Activated CD4-positive, alpha-beta T cell treated with anti-CD3 and anti-CD28 coated beads, Interleukin-2, amount 50 U/mL, for 24 hours (primary cell): ENCODE measurements at places on chromosomes 7 and 10.

DNA sequence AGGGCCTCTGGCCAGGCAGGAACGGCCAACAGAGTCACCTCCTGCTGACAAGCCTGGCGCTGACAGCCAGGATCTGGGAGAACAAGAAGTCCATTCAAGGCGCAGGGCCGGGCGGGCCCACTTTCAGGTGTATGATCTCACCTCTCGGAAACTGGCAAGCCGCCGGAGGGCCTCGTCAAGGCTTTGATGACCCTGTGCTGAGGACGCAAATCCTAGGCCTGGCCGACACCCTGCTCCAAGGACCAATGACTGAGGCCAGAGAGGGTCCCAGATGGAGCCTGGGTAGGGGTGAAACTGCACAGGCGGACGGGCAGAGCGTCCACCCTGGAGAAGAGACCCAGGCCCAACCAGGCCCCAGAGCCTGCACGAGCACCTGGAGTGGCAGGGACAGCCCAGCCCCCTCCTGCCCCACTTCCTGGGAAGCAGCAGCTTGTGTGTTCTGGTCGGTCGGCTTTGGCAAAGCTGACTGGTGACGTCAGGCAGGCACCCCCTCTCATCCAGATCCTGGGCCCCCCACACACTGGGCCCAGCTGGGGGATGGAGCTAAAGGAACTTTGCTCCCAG lies 30.6 kb downstream of the MYL10 start:
- no peak for DNase-seq

- no peak for DNase-seq
These were observed 16.4 kb downstream of the OAT start for GRCh38 chr10:124402273-124402672.

- DNase-seq: no peak
These were observed 9.6 kb upstream of the AGR3 start for GRCh38 chr7:16891338-16891737.

DNA sequence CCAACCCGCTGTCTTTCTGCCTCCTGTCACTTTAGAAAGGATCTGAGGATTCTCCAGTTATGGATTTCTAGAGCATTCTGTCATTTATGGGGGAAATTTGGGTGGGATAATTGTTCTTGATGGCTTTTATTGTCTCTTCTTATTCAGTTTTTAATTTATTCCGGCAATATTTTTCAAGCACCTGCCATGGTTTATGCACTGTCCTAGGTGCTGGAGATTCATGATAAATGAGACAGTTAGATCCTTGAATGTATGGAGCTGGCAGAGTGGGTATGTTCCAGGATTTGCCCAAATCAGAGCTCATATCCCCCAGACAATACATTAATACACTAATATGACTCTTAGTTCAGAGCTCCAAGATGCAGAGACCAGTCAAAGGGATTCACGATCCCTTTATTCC lies 146.8 kb upstream of the PRKCQ start:
- no peak for DNase-seq

GRCh38 chr7:57199252-57199651 lies 67.0 kb upstream of the ZNF479 start:
- DNase-seq: no peak

GRCh38 chr7:2944739-2945138 lies 98.9 kb downstream of the CARD11 start:
- DNase-seq: no peak

- no peak for DNase-seq
These were observed 20.7 kb downstream of the PDIA4 start for GRCh38 chr7:149007611-149008010.

DNA sequence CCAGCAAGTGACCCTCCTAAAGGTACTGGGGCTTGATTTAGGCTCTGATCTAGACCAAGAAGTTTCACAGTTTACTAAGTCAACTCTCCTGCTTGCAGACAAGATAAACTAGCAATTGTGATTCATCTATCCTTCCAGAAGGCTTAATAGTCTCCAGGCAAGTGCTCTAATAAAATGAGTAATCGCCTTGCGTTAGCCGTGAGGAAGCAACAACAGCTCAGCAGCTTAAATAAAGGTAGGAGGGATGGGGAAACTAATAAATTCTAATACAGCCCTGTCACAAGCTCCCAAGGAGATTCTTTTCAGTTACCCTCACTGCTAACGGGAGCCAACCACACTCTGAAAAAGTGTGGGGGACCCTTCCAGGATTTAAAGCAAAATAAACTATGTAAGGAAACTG lies 48.4 kb downstream of the FRMD4A start:
- no peak for DNase-seq

DNA sequence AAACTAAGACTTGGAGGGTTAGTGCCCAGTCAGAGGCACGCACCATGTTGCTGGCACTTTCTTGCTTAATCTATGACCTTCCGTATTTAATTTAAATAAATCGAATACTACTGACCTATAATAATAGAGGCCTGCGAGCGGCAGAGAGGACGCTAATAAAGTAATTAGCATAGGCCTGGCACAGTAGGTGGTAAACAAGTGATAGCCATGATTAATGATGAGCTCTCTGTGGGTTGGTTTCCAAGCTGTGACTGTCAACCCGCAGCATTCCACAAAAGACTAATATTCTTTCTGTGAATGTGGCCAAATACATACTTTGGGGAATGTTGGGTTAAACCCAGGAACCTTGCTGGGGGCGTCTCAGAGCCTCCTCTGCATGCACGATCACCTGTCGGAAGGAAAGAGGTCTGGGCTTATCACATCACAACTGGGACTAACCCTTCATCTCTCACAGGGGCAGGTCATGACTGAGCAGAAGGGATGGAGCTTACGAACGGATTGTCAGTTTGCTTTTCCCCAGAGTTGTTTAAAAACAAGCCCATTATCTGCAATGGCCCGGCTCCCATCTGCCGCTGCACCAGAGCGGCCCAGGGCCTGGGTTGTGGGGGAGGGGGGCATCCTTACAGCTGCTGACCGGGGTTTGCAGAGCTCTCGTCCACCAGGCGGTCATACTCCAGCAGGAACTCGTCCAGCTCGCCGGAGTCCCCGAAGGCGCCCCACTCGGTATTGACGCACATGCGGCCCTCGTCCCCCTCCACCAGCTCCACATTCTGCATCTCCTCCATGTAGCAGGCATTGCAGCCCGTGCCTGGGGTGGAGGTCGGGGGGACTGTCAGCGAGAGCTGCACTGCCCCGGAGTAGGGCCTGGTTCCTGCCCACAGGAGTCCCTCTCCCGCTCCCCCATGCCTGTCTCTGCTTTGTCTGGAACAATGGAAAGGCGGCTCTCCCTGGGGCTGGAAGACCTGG lies 6.2 kb upstream of the MYL7 start:
- DNase-seq: no peak

GRCh38 chr10:44054046-44054445 lies 330.9 kb downstream of the CXCL12 start:
- no peak for DNase-seq

GRCh38 chr7:47506382-47507339 lies 75.2 kb downstream of the TNS3 start:
- DNase-seq: no peak

- DNase-seq: no peak
These were observed 37.1 kb downstream of the GNG11 start for GRCh38 chr7:93958651-93959050.

- DNase-seq: no peak
These were observed 302.6 kb downstream of the KLF6 start for GRCh38 chr10:3482200-3482993.

DNA sequence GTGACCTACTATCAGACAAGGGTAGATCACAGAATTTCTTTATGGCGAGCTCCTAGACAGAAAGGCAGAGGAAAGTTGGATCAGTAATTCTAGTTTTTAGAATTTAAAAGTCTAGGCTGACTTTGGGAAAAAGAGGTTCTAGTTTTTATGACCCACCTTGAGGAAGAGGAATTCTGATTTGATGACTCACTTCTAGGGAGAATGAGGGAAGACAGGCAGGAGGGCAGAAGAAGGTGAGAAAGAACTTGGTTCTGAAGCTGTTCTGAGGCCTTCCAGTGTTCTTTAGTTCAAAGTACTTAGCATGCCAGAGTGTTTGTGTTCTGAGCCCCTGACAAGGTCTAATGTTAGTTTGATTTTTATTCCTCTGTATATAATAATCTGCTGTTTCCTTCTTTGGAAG lies 97.2 kb downstream of the PODXL start:
- DNase-seq: no peak

DNA sequence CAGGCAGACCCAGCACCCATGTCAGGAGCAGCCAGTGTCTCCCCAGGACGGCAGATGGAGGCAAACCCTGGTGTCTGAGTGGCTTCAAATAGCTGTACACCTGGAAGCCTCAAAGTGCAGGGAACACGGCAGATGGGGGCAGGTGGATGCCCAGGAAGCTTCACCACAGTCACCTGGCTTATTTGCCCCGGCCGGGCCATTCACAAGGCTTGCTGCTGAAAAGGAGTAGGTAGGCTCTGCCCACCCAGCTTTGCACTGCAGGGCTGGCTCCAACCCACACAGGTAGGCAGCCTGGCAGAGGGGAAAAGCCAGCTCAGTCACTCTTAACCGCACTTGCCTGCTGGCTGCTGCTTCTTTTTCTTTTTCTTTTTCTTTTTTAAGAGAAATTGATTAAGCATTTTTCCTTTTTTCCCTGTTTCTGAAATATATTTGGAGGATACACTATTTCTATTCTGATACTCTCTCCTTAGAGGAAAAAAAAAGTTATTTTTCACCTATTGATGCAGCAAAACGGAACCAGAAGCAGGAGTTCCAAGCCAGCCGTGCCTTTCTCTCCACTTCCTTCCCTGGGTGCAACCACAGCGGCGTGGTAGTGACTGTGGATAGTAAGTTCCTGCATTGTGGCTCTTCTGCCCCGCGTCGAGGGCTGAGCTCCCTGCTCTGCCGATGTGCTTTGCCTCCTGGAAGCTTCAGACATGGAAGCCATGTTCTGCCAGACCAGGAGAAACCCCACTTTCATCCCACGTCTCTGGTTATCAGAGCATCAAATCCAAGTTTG lies 118.3 kb downstream of the KLF6 start:
- DNase-seq: peak; percentile 14
